ENCODE measurements at places on chromosomes 16 and 17.

- no peak for DNase-seq
These were observed 69.8 kb downstream of the SHISA9 start for GRCh38 chr16:12971241-12971640.

GRCh38 chr16:57628783-57629293 lies 408 bp downstream of the ADGRG1 start:
- DNase-seq, result no peak

DNA sequence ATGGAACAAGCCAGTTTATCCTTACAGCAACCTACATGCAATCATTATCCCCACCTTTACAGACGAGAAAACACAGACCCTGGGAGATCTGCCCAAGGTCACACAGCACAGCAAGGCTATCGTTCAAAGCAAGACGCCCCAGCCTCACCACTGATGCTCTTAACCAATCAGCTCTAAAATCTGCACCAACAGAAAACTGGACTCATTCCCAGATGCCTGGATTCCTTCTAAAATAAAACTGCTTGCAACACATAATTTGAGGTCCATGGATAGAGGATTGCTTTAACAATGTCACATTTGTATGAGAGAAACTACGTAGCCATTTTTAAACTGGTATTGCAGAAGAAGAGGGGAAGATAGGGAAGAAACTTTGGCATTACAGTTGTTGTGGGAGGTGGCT lies 6.8 kb downstream of the COTL1 start:
- DNase-seq, result no peak

- no peak for DNase-seq
These were observed 24.5 kb downstream of the TRPV2 start for GRCh38 chr17:16439811-16440351.

- no peak for DNase-seq
These were observed 29.1 kb downstream of the SEC14L5 start for GRCh38 chr16:4987250-4987579.

- no peak for DNase-seq
These were observed 49.7 kb downstream of the MARF1 start for GRCh38 chr16:15593235-15593634.

DNA sequence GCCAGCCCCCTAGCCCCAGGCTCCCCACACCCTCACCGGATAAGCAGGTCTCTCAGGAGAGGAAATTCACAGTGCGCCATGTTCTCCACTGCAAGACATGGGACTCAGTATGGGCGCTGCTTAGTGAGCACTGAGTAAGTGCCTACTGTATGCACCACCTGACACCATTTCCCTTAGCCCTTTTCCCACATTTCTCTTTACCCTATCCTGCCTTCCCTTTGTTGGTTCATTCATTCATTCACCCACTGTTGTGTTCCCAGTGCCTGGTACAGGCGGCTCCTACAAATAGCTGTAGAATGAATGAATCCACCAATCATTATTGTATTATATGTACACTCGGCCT lies 10.1 kb downstream of the SEPTIN12 start:
- DNase-seq, result no peak

DNA sequence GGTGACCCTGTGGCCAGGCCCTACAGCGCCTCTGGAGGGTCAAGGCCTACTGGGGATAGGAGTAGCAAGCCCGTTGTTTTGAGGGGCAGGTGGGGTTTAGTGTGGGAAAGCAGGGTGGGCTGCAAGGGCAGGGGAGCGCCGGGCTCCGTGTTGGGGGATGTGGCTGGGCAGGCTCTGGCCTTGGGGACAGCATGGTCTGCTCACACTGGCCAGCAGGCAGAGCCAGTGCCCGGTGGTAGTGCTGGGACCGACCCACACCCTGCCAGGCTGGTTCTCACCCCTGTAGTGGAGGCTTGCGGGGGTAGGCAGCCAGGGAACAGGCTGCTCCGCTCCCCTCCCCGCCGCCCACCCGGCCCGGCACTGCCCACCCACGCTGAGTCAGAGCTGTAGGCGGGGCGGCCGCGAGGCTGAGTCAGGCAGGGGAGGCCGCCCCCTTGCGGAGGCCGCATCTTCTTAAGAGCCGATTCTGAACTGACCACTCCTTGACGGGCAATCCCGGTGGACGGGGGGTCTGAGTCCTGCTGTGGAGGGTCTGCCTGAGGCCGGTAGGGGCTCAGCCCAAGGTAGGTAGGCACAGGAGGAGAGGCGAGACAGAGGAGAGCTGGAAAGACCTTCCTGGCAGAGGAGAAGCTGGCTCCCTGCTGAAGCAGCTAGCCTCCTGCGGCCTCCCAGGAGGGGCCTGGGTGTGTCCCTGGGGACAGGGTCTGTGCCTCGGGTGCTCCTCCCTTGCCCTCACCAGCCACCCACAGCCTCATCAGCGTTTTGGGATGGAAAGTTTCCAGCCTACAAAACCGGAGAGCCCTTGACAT lies 62.4 kb downstream of the BAIAP2 start:
- DNase-seq, result no peak

DNA sequence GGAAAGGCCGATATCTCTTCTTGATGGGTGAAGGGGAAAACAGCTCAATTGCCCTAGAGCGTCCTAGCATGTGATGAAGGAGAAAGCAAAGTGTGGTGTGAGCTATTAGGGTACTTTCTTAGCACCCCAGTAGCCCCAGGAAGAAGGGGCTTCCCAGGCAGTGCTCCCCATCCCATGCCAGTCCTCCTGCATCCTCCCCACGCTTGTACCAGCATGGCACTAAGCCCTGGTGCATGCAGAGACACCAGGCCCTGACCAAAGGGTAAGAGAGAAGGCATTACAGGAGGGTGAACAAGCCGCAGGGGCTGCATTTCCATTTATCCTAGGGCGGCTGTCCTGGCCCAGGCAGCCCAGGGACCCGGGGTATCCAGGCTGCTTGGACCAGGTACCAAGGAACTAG lies 3.1 kb downstream of the CYB561 start:
- DNase-seq, result no peak

DNA sequence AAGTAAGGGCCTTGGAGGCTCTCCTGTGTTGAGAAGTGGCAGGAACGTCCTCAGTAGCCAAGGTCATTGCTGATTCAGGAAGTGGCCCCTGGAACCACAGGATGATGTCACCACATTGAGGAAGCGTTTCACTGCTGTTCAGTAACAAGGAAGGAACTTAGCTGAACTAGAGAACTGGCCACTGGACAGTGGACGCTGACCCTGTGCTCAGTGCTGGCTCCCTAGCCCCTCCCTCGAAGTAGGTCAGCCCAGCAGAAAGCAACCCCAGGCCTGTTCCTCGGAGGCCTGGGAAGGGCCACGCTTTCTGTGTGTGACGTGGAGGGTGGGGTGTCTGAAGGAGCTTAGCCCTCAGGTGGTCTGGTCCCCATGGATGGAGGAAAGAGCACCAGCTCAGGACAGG lies 58.3 kb downstream of the B9D1 start:
- no peak for DNase-seq

- DNase-seq, result no peak
These were observed 17.7 kb downstream of the PIMREG start for GRCh38 chr17:6461792-6462524.

DNA sequence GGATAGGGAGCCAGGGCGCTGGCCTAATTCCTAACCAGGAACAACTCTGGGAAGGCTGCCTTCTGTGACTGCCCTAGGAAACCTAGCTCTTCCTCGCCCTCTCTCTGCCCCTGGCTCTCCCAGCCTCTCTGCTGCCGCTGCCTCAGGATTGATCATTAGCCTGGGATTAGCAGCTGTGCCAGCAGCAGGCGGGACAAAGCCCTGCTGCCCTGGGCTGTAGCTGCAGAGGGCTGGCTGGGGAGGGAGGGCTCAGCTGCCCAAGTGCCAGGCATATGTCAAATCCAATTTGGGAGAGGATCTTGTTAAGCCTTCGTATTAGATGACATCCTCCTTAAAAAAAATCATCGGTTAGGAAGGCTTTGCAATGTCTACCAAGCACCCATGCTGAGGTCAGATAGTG lies 144.8 kb upstream of the CCL2 start:
- no peak for DNase-seq

GRCh38 chr17:76966016-76966415 lies 97.8 kb downstream of the MGAT5B start:
- no peak for DNase-seq

DNA sequence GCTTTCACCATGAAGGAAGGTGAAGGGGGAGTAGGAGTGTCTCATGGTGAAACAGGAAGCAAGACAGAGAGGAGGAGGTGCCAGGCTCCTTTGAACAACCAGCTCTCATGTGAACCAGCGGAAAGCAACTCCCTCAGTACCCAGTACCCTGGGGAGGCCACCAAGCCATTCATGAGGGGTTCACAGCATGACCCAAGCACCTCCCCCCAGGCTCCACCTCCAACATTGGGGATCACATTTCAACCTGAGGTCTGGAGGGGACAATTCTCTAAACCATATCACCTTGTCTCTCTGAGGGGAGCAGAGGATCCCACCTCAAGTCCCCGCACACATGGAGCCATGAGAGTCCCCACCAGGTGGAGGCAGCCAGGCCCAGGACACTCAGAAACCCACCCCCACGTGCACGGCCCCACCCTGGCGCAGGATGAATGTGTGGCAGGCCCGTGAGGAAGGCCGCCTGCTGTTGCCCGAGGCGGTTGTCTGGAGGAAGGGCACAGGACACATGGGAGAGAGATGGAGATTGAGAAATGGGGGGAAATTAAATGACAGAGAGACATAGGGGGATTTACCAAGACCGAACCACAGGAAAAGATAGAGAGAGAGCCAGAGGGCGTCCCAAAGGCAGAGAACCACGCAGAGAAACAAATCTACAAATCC lies 85.9 kb downstream of the TMEM132E start:
- DNase-seq, result no peak

DNA sequence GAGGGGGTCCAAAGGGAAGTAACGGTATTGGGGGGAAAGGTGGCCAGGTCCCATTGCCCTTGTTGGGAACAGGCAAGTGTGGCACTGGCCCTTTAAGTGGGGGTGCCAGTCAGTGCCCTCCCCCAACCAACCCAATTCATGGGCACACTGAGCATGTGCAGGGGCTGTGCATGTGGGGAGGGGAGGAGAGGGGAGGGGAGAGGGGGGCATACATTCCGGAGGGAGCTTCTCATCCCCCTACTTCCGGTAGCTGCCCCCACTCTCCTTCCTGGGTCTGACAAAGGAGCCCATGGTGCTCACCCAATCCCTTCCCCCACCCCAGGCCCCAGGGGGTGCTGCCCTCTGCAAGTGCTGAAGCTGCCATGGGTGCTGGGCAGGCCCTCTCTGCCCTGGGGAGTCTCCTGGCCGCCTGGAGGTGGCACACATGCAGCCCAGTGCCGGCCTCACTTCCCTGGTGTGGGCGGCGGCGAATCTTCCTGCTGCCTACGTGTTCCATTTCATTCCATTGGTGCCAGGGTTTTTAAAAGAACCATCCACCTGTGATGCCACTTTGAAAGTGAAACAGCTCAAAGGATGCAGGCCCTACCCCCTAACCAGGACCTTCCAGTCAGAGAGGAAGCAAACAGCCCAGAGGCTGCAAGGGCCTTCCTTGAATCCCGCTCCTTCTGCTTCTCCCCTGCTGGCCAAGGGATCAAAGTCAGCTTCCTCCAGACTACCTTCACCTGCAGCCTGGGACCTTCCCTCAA lies 11.0 kb downstream of the HEXIM2 start:
- DNase-seq, result peak; percentile 18

DNA sequence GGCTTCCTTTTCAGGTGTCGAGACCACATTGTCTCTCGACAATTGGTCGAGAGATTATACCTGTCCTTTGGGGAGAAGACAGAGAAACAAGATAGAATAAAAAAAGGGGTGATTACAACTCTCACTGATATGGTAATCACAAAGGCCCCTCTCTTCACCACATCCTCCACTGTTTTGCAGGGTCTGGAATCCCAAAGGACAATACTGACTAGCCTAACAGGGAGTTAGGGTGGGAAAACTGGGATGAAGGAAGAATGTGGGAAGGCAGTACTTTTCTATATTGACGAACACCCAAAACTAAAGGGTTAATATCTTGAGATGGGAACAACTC lies 6.1 kb downstream of the ABCA5 start:
- DNase-seq, result no peak

GRCh38 chr16:50667497-50668367 lies 13.4 kb downstream of the SNX20 start:
- DNase-seq, result no peak

DNA sequence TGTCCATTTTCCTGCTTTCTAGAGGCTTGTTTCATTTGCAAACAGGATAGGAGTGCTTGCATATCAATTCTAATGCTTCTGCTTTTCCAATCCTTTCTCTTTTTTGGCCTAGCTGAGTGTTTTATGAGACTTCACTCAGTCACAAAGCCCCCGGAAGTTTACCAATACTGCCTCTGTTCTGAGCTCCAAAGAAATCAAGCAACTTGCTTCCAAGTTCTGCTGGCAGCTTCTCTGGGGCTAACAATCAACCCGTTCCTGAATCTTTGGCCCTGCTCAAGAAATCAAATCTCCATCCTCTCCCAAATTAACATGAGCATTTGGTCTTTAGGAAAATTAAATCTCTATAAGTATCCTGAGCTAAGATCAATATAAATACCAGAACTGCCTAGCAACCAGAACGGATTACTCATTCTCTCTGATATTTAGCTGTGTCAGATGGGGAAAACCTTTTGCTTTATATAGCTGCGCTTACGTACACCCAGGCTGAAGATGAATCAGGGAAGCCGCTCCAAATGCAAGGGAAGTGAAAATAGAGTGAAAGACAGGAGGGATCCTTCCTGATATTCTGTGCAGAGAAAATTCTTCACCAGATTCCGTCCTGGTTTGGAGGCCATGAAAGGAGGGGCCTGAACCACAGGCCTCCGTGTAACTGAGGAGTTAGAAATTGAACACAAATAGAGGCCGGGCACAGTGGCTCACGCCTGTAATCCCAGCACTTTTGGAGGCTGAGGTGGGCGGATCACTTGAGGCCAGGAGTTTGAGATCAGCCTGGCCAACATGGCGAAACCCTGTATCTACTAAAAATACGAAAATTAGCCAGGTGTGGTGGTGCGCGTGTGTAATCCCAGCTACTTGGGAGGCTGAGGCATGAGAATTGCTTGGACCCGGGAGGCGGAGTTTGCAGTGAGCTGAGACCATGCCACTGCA lies 23.3 kb upstream of the GRB2 start:
- DNase-seq, result no peak

- no peak for DNase-seq
These were observed 35.5 kb downstream of the UBN1 start for GRCh38 chr16:4882633-4883285.

DNA sequence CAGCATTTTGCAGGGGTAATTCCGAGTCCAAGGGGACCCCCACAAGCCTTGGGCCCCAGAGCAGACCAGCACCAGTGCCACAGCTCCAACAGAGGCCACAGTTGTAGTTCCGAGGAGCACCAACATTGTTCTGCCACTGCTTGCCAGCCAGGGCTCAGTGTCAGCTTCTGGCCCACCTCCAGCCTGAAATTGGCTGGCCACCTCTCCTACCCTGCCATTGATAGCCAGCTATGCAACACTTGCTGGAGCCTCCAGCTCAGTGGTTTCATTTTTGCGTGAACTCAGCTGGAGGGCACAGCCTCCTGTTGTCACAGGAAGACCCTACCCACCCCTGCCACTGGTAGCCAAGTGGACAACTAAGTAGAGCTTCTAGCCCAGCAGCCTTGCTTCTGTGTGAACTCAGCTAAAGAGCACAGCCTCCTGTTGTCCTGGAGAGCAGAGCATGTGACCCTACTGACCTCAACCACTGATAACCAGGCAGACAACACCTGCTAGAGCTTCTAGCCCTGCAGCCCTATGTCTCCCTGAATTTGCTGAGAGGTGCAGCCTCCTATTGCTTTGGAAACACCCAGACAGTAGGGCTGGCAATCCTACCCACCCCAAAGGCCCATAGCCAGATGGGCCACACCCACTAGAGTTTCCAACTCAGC lies 24.9 kb downstream of the HYDIN start:
- DNase-seq, result no peak

All from activated CD4-positive, CD25-positive, alpha-beta regulatory T cell (primary cell).